ENCODE measurements at places on chromosomes 16 and 17.

DNA sequence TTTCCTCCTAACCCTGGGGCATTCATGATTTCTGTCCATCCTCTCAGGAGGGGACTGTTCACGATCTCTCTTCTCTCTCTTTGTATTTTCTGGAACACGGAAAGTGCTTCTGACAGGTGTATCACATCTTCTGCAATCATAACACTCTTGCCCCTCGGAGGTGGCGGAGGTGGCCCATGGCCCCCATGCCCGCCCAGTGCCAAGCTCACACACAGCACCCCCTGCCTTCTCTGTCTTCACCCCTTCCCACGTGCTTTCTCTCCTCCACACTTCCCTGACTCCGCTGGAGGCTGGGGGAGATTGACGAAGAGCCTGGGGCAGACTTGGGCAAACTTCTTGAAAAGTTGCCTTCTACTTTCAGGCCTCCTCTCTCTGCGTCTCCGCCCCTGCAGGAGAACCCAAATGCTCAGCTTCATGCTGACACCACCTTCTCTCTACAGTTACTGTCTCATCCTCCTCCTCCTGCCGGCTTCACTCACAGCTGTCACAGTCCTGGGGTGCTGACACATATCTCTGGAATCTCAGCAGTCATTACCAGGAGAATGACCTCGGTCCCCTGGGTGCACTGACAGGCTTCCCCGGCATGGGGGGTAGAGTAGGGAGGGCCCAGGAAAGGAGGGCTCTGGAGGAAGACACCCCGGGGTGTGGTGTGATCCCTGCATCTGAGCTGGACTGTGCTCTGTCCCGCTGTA, 127.1 kb downstream of the ENGASE start:
- no peak for DNase-seq

DNA sequence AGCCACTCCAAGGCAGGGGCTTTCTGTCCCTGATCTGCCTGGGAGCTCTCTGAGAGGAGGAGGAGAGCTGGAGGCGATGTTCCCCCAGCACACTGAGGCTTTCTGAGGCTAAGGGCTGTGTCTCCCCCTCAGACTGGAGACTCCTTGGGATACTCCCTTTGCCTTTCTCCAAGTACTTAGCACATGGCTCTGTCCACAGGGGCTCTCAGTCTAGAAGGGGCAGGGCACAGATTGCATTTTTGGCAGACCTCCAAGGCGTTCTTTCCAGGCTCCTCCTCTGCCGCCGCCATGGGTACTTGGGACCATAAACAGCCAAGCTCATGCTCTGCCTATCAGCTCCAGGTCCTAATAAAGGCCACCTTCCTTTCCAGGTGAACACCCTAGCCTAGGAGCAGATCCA, 1.8 kb upstream of the GIP start:
- no peak for DNase-seq

DNA sequence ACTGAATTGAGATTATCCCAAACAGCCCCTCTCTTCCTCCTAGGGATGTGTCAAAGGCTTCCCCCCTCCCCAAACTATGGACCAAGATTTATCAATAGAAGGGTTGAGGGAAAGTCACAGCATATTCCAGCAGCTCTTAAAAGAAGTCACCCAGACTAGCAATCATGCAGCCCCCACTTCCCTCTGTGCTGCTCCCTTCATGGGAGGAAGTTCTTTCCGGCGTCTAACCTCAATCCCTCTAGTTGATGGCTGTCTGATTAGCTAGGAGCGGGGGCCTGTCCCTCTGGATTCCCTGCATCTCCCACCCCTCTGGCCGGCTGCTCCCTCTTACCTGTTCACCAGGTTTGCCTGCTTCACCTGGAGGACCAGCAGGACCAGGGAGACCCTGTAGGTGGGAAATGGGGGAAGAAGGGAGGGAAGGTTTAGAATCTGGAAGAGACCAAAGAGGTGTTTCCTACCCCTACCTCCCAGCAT, 9.2 kb downstream of the COL1A1 start:
- no peak for DNase-seq

GRCh38 chr17:55620945-55621344, 101.7 kb downstream of the TMEM100 start:
- DNase-seq: no peak

DNA sequence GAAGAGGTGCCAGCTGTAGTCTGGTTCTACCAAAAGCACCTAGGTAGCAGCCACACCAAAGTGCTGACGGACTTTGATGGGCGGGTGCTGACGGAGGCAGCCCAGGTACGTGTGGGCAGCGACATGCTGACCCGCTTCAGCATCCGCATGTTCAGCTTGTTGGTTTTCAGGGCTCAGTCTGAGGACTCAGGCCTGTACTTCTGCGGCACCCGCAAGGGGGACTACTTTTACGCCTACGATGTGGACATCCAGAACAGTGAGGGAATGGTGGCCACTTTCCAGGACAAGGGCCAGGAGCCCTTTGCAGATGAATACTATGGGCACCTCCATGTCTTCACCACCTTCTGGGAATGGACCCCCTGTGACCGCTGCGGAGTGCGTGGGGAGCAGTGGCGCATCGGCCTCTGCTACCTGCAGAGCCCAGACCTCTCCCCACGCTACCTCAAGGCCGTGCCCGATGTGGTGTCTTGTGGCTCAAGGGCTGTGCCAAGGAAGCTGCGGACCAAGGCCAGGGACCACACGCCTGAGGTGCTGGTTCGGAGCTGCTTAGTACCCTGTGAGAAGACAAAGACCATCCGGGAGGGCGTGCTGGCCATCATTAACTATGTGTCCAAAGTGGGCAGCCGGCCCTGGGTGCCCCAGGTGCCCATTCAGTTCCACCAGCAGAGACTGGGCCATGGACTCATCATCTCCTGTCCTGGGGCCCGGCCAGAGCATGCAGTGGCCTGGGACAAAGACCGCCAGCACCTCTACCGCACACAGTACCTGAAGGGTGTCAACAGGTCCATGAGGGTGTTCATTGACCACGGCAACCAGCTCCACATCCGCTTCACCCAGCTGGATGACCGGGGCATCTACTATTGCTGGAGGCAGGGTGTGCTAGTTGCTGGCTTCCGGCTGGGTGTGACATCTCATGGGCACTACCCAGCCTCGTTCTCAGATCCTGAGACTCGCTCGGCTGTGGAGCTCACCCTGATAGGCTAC, 5.0 kb upstream of the EFTUD2 start:
- DNase-seq: peak; percentile 52

DNA sequence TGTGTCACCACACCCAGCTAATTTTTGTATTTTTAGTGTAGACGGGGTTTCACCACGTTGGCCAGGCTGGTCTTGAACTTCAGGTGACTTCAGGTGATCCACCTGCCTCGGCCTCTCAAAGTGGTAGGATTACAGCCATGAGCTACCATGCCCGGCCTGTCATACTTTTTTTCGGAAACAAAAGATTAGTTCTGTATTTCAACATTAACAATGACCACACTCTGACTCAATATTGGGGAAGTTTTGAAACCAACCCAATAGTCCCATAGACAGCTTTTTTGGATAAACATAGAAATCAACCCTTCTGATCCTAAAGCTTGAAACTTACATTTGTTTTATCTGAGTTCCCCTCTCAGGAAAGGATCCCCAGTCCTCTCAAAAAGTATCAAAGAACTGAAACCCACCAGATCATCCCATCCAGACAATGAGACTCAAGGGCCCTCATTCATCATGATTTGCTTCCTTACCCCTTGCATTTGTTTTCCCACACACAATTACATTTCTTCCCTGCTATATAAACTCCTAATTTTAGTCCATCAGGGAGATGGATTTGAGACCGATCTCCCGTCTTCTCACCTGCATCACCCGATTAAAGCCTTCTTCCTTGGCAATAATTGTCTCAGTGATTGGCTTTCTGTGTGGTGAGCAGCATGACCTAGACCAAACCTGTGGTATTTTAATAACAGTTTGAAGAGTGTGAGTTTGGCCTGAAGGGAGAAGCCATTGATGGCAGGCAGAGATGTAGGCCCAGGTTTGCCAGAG, 7.2 kb upstream of the AGRP start:
- no peak for DNase-seq

- no peak for DNase-seq
These were observed 14.4 kb upstream of the ALOX12 start for GRCh38 chr17:6981426-6981825.

GRCh38 chr16:17768257-17768656, 297.5 kb upstream of the XYLT1 start:
- no peak for DNase-seq

DNA sequence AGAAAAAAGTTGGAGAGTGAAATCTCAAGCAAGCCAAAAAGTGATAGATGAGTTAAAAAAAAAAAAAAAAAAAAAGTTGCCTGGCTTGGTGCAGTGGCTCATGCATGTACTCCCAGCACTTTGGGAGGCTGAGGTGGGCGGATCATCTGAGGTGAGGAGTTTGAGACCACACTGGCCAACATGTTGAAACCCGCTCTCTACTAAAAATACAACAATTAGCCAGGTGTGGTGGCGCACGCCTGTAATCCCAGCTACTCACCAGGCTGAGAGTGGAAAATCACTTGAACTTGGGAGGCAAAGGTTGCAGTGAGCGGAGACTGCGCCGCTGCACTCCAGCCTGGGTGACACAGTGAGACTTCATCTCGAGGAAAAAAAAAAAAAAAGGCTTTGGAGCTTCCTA, 668.8 kb downstream of the WWOX start:
- no peak for DNase-seq

DNA sequence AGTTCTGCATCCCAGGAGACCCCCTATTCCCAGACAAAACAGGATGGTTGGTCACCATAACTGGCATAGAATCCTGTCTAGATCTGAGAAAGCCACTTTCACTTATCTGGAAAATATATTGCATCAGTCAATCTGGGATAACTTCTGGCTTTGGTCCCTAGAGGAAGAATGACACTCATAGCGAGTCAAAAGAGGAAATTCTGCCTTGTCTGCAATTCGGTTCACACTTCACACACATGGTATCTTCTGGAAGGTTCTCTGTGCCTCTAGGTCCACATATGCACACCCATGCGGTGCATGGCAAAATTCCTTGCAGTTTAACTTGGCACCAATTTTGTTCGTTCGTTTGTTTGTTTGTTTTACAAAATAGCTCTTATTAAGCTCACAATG, 49.2 kb upstream of the WSCD1 start:
- DNase-seq: no peak
